NCI-H510A treated with DMSO at 0.1 percent for 48 hours (cell line): ENCODE measurements at places on chromosomes 16 and 17.

DNA sequence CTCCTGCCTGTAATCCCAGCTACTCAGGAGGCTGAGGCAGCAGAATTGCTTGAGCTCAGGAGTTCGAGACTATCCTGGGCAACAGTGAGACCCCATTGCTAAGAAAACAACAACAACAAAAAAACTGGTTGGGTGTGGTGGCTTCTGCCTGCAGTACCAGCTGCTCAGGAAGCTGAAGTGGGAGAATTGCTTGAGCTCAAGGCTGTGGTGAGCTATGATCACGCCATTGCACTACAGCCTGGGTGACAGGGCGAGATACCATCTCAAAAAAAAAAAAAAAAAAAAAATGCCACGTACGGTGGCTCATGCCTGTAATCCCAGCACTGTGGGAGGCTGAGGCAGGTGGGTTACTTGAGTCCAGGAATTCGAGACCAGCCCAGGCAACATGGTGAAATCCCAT lies 34.1 kb downstream of the NME2 start:
- DNase-seq: no peak

- peak; percentile 82 for DNase-seq
These were observed 892 bp downstream of the ABCC1 start for GRCh38 chr16:15950161-15950854.

DNA sequence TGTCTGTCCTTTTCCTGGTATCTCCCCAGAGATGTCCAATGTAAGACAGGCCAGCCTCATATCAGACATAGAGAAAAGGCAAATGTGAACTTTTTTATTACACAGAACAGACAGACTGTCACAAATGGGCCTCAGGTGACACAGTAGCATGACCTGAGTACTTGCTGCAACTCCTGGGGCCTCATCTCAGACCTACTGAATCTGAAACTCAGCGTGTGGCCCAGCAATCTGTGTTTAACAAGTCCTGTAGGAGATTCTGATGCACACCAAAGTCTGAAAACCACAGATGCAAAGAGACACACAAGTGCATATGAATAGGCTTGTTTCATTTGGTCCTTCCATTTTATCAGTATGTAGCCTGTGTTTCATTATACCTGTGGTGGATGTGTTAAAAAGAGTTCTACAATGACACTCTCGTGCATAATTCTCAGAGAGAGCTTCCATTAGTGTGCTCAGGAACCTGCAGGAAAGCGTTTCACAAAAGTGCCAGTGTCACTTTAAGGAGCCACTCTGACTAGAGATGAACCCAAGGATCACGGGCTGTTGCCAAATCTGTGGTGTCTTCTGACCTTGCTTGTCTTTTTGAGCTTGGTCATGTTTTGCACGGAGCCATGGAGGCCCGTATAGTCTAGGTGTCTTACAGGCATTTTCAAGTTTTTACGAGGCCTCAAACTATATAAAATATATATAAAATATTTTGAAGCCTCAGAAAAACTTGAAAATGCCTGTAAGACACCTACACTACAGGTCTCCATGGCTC lies 33.8 kb upstream of the NF1 start:
- DNase-seq: no peak

DNA sequence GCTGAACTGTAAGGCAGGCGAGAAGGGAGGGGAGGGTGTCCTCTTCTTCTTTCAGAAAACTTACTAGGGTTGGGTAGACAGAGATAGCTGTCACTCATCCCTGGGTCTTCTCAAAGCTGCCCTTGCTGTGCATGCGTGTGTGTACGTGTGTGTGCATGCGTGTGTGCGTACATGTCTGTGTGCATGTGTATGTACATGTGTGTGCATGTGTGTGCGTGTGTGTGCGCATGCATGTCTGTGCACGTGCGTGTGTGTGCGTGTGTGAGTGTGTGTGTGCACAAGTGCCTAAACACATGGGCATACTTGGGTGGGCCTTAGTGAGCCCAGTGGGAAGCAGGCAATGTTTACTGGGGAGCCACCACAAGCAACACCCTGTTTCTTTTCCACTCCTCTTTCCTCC lies 154.8 kb upstream of the TNRC6C start:
- DNase-seq: no peak

GRCh38 chr16:4862639-4863038 lies 15.4 kb downstream of the UBN1 start:
- DNase-seq: no peak

DNA sequence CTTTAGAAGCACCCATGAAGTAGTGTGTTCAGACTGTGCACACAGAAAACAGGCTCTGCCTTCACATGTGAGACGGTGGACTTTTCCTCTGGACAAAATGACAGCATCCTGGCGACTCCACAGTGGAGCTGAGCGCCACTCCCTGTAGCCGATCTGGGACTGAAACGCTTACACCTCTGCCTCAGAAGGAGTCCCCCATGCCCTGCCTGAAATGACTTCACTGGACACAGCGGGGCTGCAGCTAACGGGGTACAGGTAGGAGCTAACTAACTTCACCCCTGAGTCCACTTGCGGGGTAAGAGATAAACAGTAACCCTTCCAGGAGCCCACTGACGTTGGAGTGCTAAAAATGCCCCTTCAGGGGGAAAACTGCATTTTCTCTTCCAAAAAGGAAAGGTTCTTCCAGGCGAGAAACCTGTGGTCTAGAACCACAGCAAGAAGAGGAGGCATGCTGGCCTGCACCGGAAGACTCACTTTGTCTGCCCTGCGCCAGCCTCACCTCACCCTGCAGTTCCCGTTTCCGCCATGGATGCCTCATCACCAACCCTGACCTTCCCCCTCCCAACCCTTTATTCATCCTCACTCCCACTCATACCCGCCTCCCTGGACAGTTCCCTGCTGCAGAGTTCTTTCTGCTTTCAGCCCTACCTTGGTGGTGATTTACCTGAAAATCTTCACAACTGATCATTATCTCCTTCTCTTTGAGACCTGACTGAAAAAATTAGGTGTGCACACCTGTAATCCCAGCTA lies 19.4 kb upstream of the ENDOV start:
- no peak for DNase-seq

- no peak for DNase-seq
These were observed 13.4 kb upstream of the TAOK1 start for GRCh38 chr17:29376667-29377270.

DNA sequence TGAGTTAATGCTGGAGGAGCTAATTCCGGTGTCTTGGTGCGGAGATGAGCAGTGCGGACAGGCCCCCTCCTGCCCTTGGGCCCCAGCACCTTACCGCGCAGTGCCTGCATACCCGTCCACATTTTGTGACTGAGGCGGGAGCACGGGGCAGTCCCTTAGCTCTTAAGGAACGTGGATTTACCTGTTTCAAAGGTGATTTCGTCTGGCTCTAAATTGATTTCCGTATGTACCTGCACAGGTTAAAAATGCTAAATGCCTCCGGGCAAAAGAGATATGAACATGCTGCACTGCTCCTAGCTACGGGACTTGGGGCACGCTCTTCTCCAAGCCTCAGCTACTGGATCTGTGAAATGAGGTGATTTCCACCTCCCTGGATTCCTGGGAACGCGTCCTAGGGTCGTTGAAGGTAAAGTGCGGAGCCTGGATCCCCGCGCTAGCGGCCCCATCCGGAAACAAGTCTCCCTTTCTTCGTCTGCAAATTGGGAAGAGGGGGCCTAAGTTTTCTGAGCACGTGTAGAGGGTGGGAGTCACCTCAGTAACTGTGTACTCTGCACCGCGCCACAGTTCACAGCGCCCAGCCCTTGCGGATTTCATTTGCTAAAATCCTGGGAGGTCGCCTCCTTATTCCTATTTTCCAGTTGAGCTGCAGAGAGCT lies 669 bp upstream of the CRISPLD2 start:
- no peak for DNase-seq

DNA sequence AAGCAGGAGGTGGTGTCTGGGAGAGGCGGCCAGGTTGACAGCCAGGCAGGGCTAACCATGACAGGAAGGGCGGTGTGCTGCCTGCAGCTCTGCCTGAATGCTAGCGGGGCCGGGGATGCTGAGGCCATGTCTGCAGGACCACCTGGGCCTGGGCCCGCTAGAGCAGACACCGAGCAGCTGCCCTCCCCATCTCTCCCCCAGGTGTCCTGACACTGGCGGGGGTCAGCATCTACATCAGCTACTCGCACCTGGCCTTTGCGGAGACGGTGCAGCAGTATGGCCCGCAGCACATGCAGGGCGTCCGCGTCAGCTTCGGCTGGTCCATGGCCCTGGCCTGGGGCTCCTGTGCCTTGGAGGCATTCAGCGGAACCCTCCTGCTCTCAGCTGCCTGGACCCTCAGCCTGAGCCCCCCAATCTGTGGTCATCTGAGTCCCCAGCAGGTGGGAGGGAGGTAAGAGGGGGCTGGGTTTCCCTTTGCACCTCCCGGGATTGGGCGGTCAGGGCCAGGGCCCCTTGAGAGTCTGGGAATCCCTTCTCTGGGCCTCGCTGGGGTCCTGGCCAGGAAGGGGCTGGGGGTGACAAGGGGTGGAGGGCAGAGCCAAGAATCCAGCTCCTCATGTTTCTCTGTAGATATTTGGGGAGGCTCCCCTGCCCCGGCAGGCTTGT lies 7.5 kb downstream of the TMEM235 start:
- DNase-seq: no peak

DNA sequence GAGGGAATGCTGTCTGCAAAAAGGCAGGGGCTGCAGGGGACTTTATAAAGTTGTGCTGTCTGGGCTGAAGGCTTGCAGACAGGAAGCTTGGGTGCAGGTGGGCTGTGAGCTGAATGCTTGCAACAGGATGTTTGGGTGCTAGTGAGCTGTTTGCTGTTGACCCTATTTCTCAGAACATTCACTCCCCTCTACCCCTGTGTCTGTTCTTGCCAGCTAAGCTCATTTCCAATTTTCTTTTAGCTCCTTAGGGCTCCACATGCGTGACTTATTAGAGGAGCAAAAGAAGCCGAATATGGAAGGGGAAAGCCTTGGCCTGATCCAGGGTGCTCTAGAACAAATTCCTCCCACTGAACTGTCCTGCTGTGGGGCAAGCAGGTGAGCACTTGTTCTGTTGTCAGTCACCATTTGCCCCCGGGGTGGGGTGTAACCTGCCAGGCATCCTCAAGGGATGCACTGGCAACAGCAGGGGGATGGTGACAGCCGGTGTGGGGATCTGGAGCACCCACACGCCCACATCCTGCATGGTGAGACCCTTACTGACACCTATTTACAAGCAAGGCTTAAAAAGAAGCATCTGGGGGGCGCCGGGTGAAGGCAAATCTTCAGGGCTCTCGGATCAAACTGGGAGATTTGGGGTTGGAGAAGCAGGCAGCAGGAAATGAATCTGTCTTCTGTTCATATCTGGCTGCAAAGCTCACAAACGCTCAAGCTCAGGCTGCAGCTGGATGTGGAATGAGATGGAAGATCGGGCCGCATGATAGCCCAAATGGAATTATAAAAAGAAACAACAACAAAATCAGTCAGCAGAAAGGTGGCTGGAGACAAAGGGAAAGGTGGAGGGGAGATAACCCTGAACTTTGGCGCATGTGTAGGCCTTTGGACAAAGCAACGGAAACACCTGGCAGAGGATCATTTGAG lies 21.1 kb upstream of the NUP93 start:
- no peak for DNase-seq
